ENCODE measurements at places on chromosomes 2 and 18.

GRCh38 chr18:9066358-9066757 is 36.1 kb upstream of the NDUFV2 start:
- DNase-seq: no peak

GRCh38 chr2:29443151-29443550 is 327.9 kb downstream of the CLIP4 start:
- DNase-seq: no peak

DNA sequence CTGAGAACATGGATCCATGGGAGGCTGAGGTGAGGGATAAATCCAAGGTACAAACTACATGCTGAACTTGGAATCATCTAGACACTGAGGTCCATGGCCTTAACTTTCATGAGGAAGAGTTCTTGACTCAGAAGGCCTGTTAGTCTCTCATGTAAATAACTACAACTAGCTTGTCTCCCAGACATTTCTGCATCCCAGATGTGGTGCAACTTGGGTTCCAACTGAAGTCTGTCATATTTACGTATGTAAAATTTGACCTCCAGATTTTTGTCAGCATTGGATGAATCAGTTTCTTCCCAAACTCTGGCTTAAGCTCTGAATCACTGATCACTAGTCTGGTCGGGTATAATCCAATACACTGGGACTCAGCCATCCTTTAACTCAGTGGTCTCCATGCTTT is 306.9 kb downstream of the PDE11A start:
- no peak for DNase-seq

DNA sequence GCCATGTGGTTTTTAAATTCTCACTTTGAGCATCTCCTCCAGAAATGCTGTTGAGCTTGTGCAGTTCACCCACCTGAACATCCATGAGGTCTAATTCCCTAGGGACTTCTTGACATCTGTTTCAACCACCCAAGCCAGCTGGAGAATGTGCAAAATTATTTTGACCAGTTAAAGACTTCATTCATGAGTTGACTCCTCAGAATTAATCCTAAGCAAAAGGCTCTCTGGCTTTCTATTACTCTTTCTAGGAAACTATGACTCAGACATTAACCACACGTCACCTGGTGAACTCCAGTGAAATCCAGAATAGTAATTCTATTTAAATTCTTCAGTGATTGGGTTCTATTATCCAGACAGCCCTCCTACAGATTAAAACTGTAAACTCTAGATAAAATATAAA is 247.5 kb downstream of the NBAS start:
- DNase-seq: no peak

- DNase-seq: no peak
These were observed 234.0 kb downstream of the KLHL29 start for GRCh38 chr2:23618794-23619530.

- no peak for DNase-seq
These were observed 10.7 kb downstream of the DPP4 start for GRCh38 chr2:162063281-162063680.

GRCh38 chr2:237998530-237998929 is 31.7 kb downstream of the UBE2F start:
- DNase-seq: no peak

DNA sequence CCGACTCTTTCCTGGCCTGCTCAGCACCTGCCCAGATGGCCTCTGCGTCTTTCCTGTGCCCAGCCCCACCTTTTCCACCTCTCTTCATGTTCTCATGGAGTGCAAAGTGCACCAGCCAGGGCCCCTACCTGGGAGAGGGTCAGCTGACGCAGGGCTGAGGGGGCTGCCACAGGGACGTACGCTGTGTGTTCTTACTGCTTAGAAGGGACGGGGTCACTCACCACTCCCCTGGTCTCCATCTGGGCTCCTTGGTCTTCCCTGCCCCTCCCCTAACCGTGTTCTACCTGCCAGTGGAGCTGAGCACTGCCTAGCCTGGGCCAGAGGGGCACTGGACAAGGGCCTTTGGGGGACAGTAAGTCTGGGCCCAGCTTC is 8.6 kb downstream of the ERFE start:
- no peak for DNase-seq

- DNase-seq: no peak
These were observed 67.7 kb upstream of the ITGA4 start for GRCh38 chr2:181389524-181389923.

- peak; percentile 98 for DNase-seq
These were observed 5.8 kb downstream of the XRCC5 start for GRCh38 chr2:216114714-216115531.

GRCh38 chr2:68969736-68970490 is 4.5 kb upstream of the GKN1 start:
- DNase-seq: no peak

Measured in breast epithelium (tissue), 4 donors.